ENCODE measurements at places on chromosomes 3 and 15.

- no peak for DNase-seq
These were observed 27.7 kb downstream of the SRP14 start for GRCh38 chr15:40011303-40011702.

DNA sequence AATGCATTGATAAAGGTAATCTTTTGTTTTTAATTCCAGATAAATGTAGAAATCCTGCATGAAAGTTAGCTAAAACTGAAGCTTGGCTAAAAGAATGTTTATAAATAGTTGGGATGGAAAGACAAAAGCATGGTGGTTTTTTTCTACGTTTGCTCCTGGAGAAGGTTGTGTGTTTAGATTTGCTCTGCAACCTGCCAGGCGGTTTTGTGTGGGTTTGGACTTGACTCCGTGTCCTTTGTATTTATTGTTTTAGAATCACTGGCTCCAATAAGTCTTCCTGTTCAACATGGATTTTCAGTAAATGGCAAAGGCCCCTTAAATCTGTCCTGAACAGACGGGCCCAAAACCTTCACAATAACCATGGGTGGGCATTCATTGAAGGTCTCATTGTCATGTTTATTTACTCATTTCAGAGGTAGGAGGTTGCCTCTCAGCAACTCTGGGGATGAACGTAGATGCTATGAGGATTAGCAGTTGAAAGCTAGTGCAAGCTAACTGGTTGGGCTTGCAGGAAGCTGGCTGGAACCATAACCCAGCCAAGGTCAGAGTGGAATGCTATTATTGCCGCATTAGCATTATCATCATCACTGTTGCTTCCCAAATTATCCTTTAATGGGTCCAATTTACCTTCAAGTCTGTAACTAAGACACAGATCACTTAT is 60.6 kb upstream of the ADAMTS9 start:
- no peak for DNase-seq

- DNase-seq: no peak
These were observed 67.5 kb downstream of the SLC49A4 start for GRCh38 chr3:122862381-122862780.

DNA sequence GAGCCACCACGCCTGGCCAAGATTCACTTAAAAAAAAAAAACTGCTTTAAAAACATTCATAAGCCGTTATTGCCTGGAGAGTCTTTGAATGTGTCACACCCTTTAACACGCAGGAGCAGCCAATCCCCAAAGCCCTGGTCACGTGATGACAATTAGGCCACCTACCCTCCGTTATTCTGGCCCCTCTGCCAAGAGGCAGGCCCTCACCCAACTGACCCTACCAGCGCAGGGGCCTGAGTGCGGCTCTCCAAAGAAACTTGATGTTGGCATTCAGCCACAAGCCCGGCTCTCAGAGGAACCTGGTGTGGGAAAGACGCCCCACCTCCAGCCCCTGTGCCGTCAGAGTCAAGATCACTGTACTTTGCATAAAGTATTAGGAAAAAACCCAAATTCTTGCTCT is 11.6 kb upstream of the MUC4 start:
- DNase-seq: peak; percentile 25

DNA sequence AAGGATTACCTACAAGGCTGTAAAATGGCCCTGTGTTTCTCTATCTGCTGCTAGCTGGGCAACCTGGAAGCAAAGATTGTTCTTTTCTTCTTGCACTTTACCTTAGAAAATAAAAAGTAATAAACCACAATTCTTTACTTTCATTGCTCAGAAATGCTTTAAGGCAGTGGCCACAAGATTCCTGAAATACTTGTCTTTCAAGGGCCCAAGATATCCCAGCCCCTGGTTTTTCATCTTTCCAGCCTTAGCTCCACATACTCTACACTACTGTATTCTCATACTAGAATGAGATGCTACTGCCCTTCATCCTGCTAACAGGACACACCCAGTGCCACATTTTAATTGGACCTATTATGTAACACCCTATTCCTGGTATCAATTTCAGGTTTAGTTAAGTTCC is 78.9 kb downstream of the GTF2E1 start:
- DNase-seq: no peak
